ENCODE measurements at places on chromosomes 16 and 17. TPM values are rescaled to one million over a fixed set of nuclear protein-coding genes. Genes with fewer than 3 reads are reported as not detected.

PRSS36 gene
- polyA plus RNA-seq, result 2.1 TPM

SLC47A1 gene
- 39.5 TPM for polyA plus RNA-seq

EFCAB5 gene
- not detected for polyA plus RNA-seq

DNA sequence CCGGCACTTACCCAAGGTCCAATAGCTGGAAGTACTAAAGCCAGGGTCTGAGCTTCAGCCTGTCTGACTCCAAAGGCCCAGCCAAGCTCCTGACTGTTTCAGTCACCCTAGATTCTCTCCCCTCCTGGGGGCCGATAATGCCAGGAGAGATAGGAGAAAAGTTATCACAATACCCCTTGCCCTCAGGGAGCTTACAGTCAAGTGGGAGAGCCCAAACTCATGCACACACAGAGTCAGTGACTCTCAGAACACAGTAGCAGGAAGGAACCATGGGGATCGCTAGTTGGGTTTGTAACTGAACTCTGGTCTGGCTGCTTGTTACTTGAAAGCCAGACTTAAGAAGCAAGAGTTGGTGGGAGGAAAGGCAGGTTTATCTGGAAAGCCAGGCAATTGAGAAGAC lies 14.9 kb downstream of the ZNF768 start:
- H3K36me3 ChIP-seq, result no peaks in the 10 kb centered on the region
- H3K4me3 ChIP-seq, result no peak overlapping the region
- no peak overlapping the region for H3K27ac ChIP-seq

DNA sequence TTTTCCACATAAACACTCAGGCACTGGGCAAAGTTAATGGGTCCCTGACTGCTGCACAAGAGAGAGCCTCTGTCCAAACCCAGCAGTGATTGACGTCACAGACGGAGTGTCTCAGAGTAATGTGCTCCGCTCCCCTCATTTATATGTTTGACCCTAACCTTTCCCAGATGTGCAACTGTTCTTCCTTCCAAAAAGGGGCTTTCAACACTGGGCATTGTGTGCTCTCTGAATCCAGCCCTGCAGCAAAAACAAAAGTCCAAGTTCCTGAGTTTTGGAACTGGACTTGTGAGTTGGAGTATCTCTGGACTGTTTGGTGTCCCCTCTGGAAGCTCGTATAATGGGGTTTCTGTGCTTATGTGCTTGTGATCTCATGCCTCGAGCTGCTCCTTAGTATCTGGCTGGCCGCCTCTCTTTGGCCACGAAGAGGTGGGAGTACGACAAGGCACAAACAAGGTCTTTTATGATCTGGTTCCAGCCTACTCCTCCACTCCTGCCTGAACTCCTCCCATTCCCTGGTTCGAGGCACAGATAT lies 76.4 kb upstream of the SMIM36 start:
- H3K4me1 ChIP-seq, result peaks cover 3% of the 10 kb centered on the region
- H3K4me3 ChIP-seq, result no peak overlapping the region
- no peaks in the 10 kb centered on the region for H3K36me3 ChIP-seq
- no peak for DNase-seq
- H3K27me3 ChIP-seq, result no peaks in the 10 kb centered on the region

DNA sequence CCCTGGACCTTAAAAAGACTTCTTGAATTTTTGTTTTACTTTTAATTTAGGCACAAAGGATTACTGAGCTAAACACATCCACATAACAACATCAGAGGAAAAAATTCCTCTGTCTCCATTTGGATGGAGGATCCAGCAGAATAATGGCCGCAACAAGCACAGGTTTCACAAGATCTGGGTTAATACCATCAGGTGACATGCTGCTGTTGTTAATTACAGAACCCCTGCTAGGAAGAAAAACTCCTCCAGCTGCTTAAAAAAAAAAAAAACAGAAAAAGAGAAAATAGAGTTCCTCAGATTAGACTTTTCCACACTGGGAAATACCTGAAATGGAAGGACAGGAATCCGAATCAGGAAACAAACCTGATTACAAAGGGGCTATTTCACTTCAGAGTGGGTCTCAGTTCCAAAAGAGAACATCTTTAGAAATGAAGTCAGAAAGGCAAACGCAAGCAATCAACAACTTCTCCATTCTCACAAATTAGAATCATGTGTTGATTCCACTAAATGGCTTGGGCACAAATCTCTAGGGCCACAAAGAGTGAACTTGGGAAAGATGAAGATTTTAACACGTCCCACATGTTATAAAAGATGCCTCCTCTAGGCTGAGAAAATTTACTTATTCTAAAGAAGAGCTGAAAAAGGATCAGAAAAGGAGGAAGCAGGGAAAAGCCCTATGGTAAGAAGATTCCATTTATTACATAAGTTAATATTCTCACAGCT lies 44.0 kb downstream of the SPOP start:
- no peaks in the 10 kb centered on the region for H3K27me3 ChIP-seq
- H3K27ac ChIP-seq, result no peak overlapping the region
- H3K4me3 ChIP-seq, result no peak overlapping the region
- peaks cover 51% of the 10 kb centered on the region for H3K4me1 ChIP-seq
- no peaks in the 10 kb centered on the region for H3K36me3 ChIP-seq

GRCh38 chr17:58278661-58279015 lies 2.1 kb downstream of the MPO start:
- H3K4me1 ChIP-seq, result no peaks in the 10 kb centered on the region
- H3K27ac ChIP-seq, result no peak overlapping the region
- no peaks in the 10 kb centered on the region for H3K36me3 ChIP-seq
- H3K27me3 ChIP-seq, result no peaks in the 10 kb centered on the region
- peak overlapping the region; percentile 7 for H3K4me3 ChIP-seq

DNA sequence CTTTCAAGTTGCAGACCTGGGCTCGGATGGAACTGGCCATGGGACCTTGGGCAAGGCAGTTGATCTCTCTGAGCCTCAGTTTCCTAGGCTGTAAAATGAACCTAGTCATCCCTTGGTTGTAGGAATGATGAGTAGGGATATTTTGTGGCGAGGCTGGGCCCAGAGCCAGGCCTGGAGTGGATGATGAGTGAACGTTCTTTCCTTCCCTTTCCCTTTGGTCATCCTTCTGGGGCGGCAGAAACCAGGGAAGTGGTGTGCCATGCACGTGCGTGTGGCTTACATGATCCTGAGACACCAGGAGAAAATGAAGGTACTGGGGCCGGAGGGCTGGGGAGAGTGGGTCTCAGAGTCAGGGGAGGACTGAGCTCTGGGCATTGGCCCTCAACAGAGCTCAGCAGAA lies 8.4 kb downstream of the FBRS start:
- H3K4me3 ChIP-seq, result no peak overlapping the region
- no peak overlapping the region for H3K27ac ChIP-seq
- peaks cover 12% of the 10 kb centered on the region for H3K4me1 ChIP-seq

DNA sequence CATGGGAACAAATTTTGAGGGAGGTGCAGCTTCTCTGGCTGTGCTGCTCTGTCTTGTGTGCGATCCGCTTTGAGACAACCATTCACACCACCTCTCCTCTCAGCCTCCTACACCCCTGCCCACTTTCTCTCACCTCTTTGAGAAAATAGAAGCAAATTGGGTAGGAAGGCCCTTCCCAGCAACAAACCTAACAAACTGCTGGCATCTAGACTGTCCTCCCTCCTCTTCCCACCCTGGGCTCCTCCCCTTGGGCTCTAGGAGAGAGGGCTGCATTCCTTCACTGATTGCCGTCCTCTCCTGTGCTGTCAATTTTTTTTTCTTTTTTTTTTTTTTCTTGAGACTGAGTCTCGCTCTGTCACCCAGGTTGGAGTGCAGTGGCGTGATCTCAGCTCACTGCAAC lies 13.5 kb downstream of the CDIPT start:
- H3K4me3 ChIP-seq, result no peak overlapping the region
- no peak for DNase-seq
- H3K27me3 ChIP-seq, result no peaks in the 10 kb centered on the region
- H3K36me3 ChIP-seq, result peaks cover 8% of the 10 kb centered on the region

DNA sequence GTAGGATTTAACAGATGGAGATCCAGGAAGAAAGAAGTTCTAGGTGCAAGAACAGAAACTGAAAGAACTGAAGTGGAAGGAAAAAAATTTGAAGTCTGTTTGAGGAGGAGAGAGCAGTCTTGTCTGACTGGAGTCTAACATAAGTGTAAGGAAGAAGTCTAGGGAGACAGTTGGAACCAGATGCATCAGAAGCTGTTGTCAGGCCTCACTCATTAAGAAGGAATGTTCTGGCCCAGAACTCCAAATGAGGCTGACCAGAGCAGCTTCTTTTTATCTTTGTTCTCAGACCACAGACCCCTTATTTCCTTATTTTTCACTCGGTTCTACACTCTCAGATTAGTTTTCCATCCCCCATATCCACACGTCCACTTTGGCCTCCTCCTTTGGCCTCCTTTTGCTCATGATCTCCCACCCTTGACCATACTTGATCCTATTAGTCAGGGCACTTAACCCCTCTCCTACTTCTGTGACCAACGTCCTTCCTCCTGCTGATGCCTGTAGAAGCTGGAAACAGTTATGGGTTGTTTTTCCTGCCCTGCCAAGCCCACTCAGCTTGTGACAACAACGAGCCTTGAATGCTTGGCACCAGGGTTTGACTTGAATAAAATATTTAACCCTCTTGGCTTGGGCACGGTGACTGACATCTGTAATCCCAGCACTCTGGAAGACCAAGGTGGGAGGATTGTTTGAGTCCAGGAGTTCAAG lies 7.0 kb upstream of the MYH2 start:
- H3K27me3 ChIP-seq, result no peaks in the 10 kb centered on the region
- H3K27ac ChIP-seq, result no peak overlapping the region
- no peaks in the 10 kb centered on the region for H3K4me1 ChIP-seq
- H3K36me3 ChIP-seq, result no peaks in the 10 kb centered on the region
- DNase-seq, result no peak

- DNase-seq, result no peak
- H3K4me1 ChIP-seq, result no peaks in the 10 kb centered on the region
- no peak overlapping the region for H3K27ac ChIP-seq
These were observed 93.3 kb downstream of the BRIP1 start for GRCh38 chr17:61770043-61770442.

- no peaks in the 10 kb centered on the region for H3K27me3 ChIP-seq
- DNase-seq, result no peak
- H3K36me3 ChIP-seq, result no peaks in the 10 kb centered on the region
- no peak overlapping the region for H3K27ac ChIP-seq
These were observed 370.1 kb upstream of the ZFHX3 start for GRCh38 chr16:73418051-73418450.

DNA sequence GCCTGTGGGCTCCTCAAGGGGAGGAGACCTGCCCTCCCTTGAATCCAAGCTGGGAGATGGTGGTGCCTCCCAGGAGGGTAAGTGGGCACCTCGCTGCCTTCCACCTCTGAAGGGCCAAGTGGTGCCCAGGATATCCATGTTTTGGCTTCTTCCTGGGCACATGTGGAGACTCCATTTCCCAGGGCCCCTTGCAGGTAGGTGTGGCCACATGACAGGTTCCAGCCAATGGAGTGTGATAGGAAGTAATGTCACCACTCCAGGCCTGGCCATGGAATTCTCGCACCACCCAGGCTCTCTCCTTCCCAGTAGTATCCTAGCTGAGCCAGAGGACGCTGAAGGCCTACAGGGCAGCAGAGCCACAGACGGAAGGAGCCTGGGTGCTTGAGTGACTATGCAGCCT lies 17.6 kb upstream of the PEMT start:
- H3K27ac ChIP-seq, result no peak overlapping the region
- no peaks in the 10 kb centered on the region for H3K27me3 ChIP-seq
- no peak overlapping the region for H3K4me3 ChIP-seq
- no peaks in the 10 kb centered on the region for H3K36me3 ChIP-seq

GRCh38 chr16:75109732-75110243 lies 6.8 kb downstream of the LDHD start:
- H3K27me3 ChIP-seq, result no peaks in the 10 kb centered on the region
- no peak for DNase-seq
- no peaks in the 10 kb centered on the region for H3K36me3 ChIP-seq
- peak overlapping the region; percentile 82 for H3K27ac ChIP-seq
- no peak overlapping the region for H3K4me3 ChIP-seq
- H3K4me1 ChIP-seq, result peaks cover 42% of the 10 kb centered on the region

DNA sequence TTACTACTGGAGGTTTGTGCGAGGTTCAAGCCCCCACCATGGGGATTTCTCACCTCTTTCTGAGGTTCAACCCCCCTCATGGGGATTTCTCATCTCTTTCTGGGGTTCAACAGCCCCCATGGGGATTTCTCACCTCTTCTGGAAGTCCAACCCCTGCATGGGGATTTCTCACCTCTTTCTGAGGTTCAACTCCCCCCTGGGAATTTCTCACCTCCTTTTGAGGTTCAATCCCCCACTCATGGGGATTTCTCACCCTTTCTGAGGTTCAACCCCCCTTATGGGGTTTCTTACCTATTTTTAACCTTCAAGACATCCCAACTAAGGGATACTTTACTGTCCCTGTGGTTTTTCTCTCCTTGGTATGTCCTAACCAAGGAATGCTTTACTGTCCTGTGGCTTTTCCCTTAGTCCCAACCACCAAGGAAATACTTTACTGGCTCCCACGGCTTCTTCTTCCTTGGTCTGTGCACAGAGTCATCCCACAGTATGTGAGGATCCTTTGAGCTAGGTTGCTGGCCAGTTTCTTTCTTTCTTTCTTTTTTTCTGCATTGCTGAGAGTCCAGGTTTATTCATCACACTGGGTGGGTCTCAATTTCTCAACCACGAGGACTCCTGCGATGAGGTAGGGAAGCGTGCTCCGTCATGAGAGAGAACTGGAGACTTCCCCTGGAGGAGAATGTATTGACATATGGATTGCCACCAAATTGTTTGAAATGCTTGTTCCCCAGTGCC lies 2140.2 kb downstream of the TP53TG3F start:
- no peaks in the 10 kb centered on the region for H3K4me1 ChIP-seq
- H3K36me3 ChIP-seq, result no peaks in the 10 kb centered on the region
- no peak overlapping the region for H3K4me3 ChIP-seq
- no peaks in the 10 kb centered on the region for H3K27me3 ChIP-seq
- DNase-seq, result no peak
- no peak overlapping the region for H3K27ac ChIP-seq

DNA sequence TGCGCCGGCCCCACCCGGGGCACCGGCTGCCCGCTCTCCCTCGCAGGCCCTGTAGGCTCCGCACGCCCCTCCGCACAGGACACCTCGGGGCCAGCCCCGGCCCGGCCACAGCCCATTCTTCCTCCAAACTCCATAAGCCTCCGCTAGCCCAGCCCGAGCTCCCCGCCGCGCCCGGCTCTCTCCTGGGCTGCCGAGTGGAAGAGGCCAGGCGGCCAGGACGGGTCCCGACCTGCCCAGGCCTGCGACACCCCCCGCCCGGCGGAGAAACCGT lies 397 bp downstream of the NCOR1 start:
- H3K4me1 ChIP-seq, result peaks cover 33% of the 10 kb centered on the region
- no peak for DNase-seq
- peak overlapping the region; percentile 94 for H3K27ac ChIP-seq
- H3K36me3 ChIP-seq, result no peaks in the 10 kb centered on the region
